ENCODE measurements at places on chromosomes 13 and 19.
A peak's percentile ranks its signal among the peaks of the same experiment; 100 is the strongest.

DNA sequence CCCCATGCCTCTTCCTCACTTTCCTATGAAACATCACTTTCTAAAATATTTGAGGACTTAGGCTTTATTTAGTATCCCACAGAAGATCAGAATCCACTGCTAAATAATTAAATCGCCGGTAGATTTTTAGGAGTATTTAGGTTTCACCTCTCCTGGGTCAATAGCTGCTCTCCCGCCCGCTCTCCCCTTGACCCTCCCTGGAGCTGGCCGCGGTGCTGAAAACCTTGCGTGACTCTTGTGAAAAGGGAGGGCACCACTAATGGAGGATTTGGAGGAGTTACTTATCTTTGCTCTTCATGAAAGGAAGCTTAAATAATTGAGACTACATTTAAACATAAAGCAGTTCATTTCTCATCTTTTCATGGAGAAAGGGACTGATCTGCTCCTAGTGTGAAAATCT is 14.1 kb downstream of the POU4F1 start:
- peak; percentile 16 for DNase-seq

- DNase-seq: no peak
These were observed 15.6 kb upstream of the VWA8 start for GRCh38 chr13:41976476-41976875.

DNA sequence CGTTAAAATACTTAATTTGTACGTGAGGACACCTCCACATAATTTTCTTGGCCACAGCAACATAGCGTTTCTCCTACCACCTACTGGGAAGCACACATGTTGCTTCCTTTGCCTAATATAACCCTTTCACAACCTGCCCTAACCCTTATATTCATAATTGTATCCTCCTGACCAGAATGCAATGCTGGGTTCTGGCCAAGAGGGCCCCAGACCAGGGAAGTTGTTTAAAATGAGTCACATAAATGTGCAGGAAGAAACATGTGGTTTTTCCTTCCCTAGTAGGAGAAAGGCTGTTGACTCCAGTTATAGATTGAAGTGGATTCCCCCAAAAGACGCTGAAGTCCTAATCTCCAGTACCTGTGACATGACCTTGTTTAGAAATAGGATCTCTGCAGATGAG is 187.3 kb downstream of the NUFIP1 start:
- peak; percentile 63 for DNase-seq

GRCh38 chr13:103145442-103145841 is 79.2 kb upstream of the SLC10A2 start:
- DNase-seq: no peak

GRCh38 chr13:81021284-81021840 is 680.4 kb upstream of the SPRY2 start:
- DNase-seq: no peak

Measured in A172 (cell line).